ENCODE measurements at places on chromosomes 1 and 21. TPM values are rescaled to one million over a fixed set of nuclear protein-coding genes. Genes with fewer than 3 reads are reported as not detected.

The FCAMR gene
- polyA plus RNA-seq = not detected

The CTXND2 gene
- not detected for polyA plus RNA-seq

GRCh38 chr1:200909757-200910239, 15.1 kb downstream of the INAVA start:
- H3K4me1 ChIP-seq = peaks cover 4% of the 10 kb centered on the region
- DNase-seq = no peak
- H3K4me3 ChIP-seq = no peak overlapping the region

- peak; percentile 65 for DNase-seq
- peaks cover 2% of the 10 kb centered on the region for H3K36me3 ChIP-seq
- H3K4me3 ChIP-seq = peak overlapping the region; percentile 92
- H3K4me1 ChIP-seq = peaks cover 16% of the 10 kb centered on the region
- peaks cover 24% of the 10 kb centered on the region for H3K27me3 ChIP-seq
Observed at GRCh38 chr1:46442317-46443161, 47.1 kb upstream of the DMBX1 start.

DNA sequence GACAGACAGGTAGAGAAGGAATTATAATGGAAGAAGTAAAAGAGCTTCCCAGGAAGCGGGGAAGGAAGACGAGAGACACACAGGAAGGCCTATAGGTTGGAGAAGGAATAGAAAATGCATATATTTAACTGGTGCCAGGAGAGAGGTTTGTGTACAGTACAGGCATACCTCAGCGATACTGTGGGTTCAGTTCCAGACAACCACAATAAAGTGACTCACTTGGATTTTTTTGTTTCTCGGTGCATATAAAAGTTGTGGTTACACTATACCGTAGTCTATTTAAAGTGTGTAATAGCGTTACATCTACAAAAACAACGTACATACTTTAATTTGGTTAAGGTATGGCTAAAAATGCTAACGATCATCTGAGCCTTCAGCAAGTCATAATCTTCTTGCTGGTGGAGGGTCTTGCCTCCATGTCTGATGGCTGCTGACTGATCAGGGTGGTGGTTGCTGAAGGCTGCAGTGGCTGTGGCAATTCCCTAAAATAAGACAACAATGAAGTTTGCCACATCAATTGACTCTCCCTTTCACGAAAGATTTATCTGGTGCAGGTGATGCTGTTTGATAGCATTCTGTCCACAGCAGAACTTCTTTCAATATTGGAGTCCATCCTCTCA, 16.0 kb downstream of the YARS1 start:
- peaks cover 31% of the 10 kb centered on the region for H3K36me3 ChIP-seq
- peak overlapping the region; percentile 70 for H3K4me3 ChIP-seq
- no peak for DNase-seq
- H3K27me3 ChIP-seq = no peaks in the 10 kb centered on the region
- peak overlapping the region; percentile 90 for H3K27ac ChIP-seq
- peaks cover 20% of the 10 kb centered on the region for H3K4me1 ChIP-seq

- H3K36me3 ChIP-seq = no peaks in the 10 kb centered on the region
- no peaks in the 10 kb centered on the region for H3K4me1 ChIP-seq
- DNase-seq = no peak
- no peak overlapping the region for H3K4me3 ChIP-seq
Observed at GRCh38 chr1:178646821-178647220, 78.2 kb upstream of the RALGPS2 start.

DNA sequence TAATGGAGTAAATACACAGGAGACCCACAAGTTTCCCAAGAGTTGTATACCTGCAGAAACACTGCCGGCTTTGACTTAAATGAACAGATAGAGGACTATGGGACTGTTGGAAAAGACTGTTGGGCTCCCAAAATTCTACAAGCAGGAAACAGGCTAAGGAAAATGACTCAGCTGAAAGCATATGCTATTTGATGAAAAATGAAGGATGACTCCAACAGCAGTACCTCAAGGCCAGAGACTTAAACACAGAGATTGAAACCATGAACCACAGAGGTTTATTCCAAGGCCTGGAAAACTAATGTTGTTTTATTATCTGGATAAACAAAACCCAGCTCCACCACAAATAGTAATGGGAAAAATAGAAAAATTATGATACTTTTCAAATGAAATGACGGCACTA, 187.7 kb downstream of the TNFSF18 start:
- no peaks in the 10 kb centered on the region for H3K4me1 ChIP-seq
- no peak overlapping the region for H3K4me3 ChIP-seq
- H3K27ac ChIP-seq = no peak overlapping the region
- DNase-seq = no peak
- no peaks in the 10 kb centered on the region for H3K36me3 ChIP-seq
- no peaks in the 10 kb centered on the region for H3K27me3 ChIP-seq

DNA sequence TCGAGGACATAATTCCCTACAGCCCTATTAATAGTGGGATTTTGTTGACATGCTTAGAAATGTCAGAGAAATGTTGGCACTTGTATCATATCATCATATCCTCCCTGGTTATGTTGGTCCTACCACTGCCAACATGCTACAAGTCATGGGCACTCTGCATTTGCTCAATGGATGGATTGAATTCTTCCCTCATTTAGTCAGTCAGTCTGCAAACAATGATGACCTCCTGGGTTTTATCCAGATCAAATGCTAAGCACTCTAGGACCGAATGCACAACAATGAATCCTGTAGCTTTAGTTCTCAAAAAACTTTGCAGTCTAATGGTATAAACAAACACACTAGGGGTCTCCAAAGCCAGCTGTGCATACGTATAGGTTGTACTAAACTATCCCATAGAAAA, 357.2 kb upstream of the DPYD start:
- no peaks in the 10 kb centered on the region for H3K27me3 ChIP-seq
- DNase-seq = no peak
- no peak overlapping the region for H3K4me3 ChIP-seq
- no peak overlapping the region for H3K27ac ChIP-seq
- H3K36me3 ChIP-seq = no peaks in the 10 kb centered on the region
- H3K4me1 ChIP-seq = no peaks in the 10 kb centered on the region

GRCh38 chr1:166197141-166197540, 30.3 kb upstream of the FAM78B start:
- DNase-seq = no peak
- H3K36me3 ChIP-seq = no peaks in the 10 kb centered on the region
- H3K4me1 ChIP-seq = no peaks in the 10 kb centered on the region
- peaks cover 12% of the 10 kb centered on the region for H3K27me3 ChIP-seq
- H3K27ac ChIP-seq = no peak overlapping the region

Data from naive thymus-derived CD8-positive, alpha-beta T cell (primary cell).